ENCODE measurements at places on chromosomes 1 and 21.
A peak's percentile ranks its signal among the peaks of the same experiment; 100 is the strongest.

- no peak for DNase-seq
These were observed 193.0 kb upstream of the ZC3H12A start for GRCh38 chr1:37281354-37281753.

GRCh38 chr1:18353992-18354391, 126.7 kb upstream of the KLHDC7A start:
- DNase-seq: no peak

DNA sequence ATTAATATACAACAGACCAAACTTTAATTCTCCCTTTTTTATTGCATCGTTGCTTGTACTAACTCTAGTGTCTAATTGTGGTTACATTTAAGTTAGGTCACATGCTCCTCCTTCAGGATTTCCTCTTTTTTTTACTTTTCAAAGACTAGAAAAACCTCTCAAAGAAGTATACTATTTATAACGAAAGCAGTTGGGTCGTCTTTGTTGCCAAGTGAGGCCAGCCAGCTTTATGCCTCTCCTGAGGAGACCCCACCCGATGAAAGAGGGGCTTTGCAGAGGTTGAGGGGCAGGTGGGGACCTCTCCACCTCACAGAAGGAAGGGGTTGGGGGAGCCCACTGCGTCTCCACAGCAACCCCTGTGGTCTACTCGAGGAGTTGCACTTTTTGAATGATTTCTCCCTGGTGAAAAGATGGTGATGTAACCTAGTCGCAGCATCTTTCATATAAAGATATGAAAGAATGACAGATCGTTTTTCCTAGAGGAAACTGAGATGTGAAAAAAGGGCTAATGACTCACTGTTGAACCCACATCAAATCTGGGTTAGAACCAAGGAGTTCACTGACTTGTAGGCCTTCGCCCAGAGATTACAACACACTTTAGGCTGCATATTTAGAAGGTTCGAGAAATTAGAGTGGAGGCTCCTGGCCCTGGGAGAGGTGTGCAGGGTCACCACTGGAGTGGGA, 6.4 kb downstream of the TGFB2 start:
- DNase-seq: no peak

DNA sequence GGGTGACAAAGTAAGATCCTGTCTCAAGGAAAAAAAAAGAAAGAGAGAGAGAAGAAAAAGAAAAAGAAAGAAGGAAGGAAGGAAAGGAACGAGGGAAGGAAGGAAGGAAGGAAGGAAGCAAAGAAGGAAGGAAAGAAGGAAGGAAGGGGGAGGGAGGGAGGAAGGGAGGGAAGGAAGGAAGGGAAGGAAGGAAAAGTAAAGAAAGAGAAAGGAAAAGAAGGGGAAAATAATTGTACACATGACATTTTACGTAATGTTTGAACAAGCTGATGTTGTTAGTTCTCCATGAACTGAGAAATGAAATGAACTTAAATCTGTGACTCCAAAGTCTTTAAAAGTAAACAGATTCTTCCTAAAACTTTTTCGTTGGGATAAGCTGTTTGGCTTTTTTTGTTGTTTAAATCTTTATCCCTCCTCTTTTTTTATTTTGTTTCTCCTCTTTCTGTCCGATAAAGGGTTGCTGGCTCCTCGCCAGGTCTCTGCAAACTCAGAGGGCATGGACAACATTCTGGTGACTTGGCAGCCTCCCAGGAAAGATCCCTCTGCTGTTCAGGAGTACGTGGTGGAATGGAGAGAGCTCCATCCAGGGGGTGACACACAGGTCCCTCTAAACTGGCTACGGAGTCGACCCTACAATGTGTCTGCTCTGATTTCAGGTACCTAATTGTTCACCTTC, 59.8 kb downstream of the IL12RB2 start:
- no peak for DNase-seq

GRCh38 chr1:56468518-56468917, 110.8 kb downstream of the PLPP3 start:
- no peak for DNase-seq

- DNase-seq: no peak
These were observed 1.0 kb upstream of the PRMT2 start for GRCh38 chr21:46634427-46634826.

GRCh38 chr1:202281316-202282024, 60.3 kb downstream of the UBE2T start:
- no peak for DNase-seq

- DNase-seq: no peak
These were observed 28.7 kb downstream of the NBPF3 start for GRCh38 chr1:21468599-21468998.

- DNase-seq: peak; percentile 59
These were observed 1.2 kb downstream of the HDGF start for GRCh38 chr1:156750191-156750672.

GRCh38 chr1:84700070-84700469, 9.8 kb upstream of the SSX2IP start:
- no peak for DNase-seq

DNA sequence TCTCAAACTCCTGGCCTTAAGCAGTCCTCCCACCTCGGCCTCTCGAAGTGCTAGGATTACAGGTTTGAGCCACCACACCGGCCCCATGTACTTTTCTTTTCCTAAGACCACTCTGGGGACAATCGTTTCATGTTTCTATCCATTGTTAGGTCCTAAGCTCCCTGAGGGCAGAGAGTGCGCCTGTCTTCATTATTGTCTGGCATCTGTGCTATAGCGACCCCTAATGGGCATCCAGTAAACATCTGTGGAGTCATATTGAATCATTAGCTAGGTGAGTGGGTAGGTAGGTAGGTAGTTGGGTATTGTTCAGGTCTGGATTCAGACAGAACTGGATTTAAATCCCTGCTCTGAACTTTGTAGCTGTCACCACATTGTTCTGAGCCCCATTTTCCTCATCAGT, 66.1 kb downstream of the TMEM53 start:
- DNase-seq: no peak

GRCh38 chr1:4837031-4837600, 182.7 kb downstream of the AJAP1 start:
- no peak for DNase-seq

DNA sequence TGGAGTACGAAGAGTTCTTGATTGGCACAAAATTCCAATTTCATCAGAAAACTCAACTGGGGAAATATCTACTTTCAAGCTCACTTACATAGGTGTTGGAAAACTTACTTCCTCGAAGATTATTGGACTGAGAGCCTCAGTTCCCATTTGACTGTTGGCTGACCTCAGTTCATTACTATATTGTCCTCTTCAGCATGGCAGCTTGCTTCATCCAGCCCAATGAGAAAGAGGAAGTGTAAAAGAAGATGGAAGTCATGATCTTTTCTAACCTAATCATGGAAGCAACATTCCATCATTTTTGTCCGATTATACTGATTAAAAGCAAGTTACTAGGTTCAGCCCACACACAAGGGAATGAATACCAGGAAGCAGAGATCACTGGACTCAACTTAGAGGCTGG, 49.4 kb downstream of the HSD3B1 start:
- no peak for DNase-seq

- peak; percentile 91 for DNase-seq
These were observed 15.1 kb downstream of the SOX13 start for GRCh38 chr1:204087893-204088528.

DNA sequence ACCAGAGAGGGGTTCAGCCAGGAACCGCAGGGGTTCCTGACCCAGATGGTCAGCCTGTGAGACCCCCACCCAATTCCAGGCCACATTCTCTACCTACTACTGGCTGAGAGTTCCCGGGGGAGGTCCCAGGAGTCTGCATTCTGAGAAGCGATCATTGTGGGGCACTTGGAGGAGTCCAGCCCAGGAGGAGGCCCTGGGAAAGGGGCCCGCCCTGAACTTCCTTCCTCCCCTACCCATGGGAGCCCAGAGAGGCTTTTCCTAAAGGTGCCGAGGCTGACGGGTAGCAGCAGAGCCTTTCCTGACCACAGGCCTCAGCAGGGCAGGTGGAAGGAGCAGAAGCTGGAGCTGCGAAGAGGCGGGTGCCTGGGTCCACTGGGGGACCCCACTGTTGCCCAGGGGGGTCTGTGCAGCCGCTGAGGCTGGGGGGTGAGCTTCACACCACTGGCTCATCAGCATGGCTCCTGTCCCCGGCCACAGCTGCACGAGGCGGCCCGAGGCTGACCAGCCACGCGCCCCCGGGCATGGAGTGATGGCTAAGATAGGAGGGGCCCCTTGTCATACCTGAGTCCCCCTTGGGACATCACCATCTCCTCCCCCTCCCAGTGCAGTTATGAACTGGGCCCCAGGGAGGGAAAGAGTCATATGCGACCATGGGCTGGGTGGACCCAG, 127.7 kb downstream of the PRDM16 start:
- DNase-seq: no peak

GRCh38 chr1:118890851-118891384, 97.2 kb downstream of the TBX15 start:
- DNase-seq: no peak

- no peak for DNase-seq
These were observed 37.5 kb upstream of the PDE9A start for GRCh38 chr21:42615924-42616323.

DNA sequence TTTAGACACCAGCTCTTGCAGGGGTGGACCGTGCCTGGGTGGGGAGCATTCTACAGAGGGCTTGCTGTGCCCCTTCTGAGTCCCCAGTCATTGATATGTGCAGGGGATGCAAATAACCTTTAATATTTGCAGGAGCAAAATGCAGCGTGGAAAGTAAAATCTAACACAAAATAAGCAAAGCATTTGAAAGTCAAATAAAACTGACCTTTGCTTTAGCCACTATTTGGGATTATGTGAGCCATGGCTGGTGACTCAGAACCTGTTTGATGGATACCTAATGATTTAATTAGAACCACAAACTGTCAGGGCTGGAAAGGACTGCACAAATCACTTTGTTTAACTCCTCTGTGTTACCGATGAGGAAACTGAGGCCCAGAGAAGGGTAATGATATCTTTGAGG, 377.5 kb downstream of the HHAT start:
- peak; percentile 49 for DNase-seq

DNA sequence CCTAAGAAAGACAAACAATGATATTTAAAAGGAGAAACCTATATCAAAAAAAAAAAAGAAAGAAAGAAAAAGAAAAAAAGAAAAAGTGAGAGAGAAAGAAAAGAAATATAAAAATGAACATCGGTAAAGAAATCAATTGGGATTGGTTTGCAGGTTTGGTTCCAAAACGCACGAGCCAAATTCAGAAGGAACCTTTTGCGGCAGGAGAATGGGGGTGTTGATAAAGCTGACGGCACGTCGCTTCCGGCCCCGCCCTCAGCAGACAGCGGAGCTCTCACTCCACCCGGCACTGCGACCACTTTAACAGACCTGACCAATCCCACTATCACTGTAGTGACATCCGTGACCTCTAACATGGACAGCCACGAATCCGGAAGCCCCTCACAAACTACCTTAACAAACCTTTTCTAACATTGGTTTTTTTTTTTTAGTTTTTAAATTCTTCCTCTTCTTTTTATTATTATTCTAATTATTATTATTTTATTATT, 11.7 kb downstream of the LHX9 start:
- no peak for DNase-seq
